ENCODE measurements at places on chromosomes 7 and 10. TPM values are rescaled to one million over a fixed set of nuclear protein-coding genes. Genes with fewer than 3 reads are reported as not detected.

DNA sequence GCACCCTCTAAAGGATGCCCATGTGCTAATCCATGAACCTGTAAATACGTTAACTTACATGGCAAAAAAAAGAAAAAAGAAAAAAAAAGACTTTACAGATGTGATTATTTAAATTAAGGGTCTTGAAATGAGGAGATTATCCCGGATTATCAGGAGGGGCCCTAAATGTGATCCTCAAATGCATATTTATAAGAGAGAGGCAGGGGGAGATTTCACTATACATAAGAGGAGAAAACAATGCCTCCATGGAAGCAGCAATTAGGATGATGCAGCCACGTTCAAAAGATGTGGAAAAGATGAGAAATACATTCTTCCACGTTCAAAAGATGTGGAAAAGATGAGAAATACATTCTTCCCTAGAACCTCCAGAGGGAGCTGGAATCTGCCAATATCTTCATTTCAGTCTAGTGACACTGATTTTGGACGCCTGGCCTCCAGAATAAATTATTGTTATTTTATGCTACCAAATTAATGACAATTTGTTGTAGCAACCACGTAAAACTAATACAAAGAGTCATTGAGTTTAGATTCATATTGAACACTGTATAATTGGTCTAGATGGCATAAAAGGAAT is 328.4 kb upstream of the GNAI1 start:
- DNase-seq: no peak

GRCh38 chr7:87116315-87116714 is 35.9 kb upstream of the DMTF1 start:
- DNase-seq: no peak

DNA sequence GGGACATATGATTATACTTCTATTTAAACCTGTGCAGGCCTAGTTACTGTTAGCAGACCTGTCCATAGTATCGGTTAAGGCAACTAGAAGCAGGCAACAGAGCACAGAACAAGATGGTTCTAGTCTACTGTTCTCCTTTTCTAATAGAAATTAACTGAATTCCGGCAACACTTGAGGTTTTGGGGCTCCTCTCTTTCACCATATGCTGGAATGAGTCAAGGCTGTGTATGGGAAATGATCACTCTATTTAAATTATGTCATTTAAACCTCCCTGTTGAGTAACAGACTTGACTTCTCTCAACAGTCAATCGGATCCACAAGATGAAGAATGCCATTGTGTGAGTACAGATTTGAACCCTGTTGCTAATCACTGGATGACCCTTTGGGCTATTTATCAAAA is 6.2 kb upstream of the OTUD1 start:
- no peak for DNase-seq

- no peak for DNase-seq
Observed at GRCh38 chr10:77768039-77768438, 130.4 kb upstream of the KCNMA1 start.

GRCh38 chr7:17887286-17887685 is 53.0 kb downstream of the SNX13 start:
- DNase-seq: no peak

DNA sequence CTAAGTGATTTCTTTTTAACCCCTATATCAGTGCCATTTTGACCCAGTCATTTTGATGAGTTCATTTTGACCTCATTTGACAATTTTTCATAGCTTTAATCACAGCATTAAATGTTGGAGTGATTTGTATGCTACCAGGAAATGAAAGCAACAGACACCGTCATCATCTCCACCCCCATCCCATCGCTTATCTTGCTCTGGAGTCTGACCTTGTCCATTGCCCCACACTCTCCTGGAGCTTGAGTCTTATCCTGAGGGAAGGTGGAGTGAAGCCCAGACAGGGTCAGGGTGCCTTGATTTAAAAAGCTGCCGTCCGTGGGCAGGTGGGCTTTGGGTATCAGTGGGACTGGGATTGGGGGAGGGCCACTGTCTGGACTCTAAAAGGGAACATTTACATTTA is 94.7 kb upstream of the JCAD start:
- no peak for DNase-seq

DNA sequence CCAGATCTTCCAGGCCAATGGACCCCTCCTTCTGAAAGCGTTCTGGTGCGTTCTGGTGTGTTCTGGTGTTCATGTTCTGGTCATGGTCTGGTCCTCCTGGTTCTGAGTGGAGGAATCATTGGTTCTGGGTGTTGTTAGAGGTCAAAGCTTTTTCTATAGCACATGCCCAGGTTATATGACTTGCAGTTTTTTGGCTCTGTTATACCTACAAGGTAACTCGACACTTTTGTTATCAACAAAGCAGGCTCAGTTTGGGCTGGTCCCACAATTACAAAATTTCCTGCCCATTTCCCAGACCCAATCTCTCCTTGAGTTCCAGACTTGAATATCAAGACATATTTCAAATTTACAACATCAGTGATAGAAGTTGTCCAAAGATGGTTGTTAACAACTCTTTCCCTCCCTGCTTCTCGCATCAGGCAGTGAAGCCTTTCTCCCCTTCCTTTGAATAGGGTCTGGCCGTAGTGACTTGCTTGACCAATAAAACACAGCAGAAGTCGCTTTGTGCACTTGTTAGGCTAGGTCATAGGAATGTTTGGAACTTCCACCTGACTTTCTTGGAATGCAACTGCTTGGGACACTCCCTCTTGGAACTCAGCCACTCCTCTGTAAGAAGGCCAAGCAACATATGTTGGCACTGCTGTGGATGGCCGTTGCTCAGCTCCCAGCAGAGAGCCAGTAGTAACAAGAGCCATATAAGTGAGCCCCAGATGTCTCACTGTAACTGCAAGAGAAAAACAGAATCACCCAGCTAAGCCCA is 83.1 kb upstream of the STEAP1B start:
- DNase-seq: peak; percentile 99

- no peak for DNase-seq
Observed at GRCh38 chr7:54932818-54933543, 85.8 kb upstream of the EGFR start.

GRCh38 chr7:28075674-28076358 is 104.8 kb downstream of the JAZF1 start:
- no peak for DNase-seq

GRCh38 chr7:158093156-158093796 is 494.3 kb downstream of the PTPRN2 start:
- no peak for DNase-seq

GRCh38 chr7:122305475-122306319 is 1.1 kb upstream of the FEZF1 start:
- DNase-seq: no peak

PCLO gene
- total RNA-seq: under 0.01 TPM

RPEL1 gene
- total RNA-seq: 0.13 TPM

ANKRD61 gene
- 0.07 TPM for total RNA-seq
